Left colon (tissue), 2 donors: ENCODE measurements at places on chromosomes 16 and 17. TPM values are rescaled to one million over a fixed set of nuclear protein-coding genes. Genes with fewer than 3 reads are reported as not detected.

HNF1B gene
- total RNA-seq, result 42.8 TPM

DNA sequence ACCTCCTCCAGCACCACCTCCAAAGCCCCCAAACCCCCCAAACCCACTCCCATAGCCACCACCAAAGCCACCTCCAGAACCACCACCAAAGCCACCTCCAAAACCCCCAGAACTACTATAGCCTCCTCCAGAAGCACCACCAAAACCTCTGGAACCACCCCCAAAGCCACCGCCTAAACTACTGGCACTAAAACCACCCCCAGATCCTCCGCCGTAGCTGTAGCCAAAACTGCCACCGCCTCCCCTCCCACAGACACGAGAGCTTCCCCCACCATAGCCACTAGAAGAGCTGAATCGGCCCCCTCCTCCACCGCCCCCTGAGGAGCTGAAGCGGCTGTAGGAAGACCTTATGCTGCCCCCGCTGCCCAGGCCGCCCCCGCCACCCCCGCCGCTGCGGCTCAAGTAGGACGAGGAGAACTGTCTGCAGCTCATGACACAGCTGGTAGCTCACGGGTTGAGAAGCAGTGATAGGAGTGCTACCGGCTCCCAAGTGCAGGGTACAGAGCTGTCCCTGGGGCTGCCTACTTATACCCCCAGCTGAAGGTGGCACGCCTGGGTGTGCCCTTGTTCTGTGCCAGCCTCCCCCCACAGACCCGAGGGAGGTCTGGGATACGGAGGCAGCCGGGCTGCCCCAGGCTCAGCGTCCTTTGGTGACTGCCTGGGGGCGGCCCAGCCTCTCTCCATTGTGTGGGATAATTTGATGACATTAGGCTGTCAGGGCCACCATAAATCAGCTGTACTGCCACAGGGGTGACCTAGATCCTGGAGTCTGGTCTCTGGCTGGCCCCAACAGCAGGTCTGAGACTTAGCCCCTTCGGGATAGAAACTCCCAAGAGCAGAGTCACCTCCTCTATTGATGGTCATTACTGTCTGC lies at the start of gene KRT9:
TSS of gene KRT9 (minus strand) at position 499 of the 874 bp plus-strand sequence. CDS start at position 432, 67 bp downstream.
- DNase-seq, result no peak

DNA sequence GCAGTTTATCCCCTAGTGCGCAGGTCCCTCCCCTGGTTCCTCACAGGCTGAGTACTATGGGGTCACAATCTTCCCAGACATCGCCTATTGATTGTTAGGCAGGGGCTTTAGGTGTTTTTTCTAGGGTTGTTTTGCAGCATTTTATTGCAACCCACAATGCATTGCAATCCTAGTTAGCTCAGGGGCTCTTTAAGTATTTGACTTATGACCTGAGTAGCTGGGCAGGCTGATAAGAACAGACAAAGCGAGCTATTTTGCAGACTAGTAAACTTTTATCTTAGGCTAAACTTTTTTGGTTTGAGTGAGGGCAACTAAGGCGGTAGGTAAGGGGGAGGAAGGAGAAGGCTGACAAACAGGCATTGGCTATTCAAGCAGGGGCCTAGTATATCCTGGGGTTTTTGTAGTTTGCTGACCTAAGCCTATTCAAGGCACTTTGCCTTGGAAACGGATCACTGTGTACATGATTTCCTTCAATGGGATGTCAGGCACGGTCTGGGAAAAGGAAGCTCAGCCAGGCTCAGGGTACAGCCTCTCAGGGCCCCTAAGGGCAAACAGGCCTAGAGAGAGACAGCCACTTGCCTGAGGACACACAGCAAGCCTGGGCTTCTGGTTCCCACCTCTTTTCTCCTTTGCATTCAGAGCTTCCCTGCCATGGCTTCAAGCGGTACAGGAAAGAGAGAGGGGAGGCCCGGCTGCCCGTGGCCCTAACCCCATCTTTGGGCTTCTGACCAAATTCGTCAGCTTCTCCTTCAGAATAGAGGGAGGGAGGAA lies 6.4 kb downstream of the DRC7 start:
- no peak for DNase-seq

GRCh38 chr16:9296271-9296590 lies 204.8 kb downstream of the HAPSTR1 start:
- DNase-seq, result no peak

CORO7 gene
- total RNA-seq, result 48.0 TPM

CDH16 gene
- 2.2 TPM for total RNA-seq

GRCh38 chr16:84553873-84554399 lies 49.5 kb upstream of the MEAK7 start:
- DNase-seq, result no peak

GRCh38 chr17:10556301-10557005 lies 7.0 kb upstream of the MYH2 start:
- no peak for DNase-seq

DNA sequence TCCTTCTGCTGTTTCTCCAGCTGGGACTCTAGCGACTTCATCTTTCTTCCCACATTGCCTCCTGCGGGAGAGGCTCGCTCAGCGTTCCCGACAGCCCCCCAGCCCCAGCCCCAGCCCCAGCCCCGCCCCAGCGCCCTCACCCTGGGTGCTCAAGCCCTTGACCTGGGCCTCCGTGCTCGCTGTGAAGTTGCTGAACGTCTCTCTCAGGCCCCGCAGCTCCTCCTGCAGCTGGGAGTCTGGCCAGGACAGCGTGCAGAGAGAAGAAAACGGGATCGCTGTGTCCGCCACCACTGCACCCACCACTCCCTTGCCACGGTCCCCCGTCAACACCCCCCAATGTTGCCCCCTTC lies 2.4 kb downstream of the ASGR1 start:
- no peak for DNase-seq

- DNase-seq, result no peak
Measured at GRCh38 chr16:23125277-23125676, 24.0 kb downstream of the USP31 start.
